ENCODE measurements at places on chromosomes 12 and 14.

DNA sequence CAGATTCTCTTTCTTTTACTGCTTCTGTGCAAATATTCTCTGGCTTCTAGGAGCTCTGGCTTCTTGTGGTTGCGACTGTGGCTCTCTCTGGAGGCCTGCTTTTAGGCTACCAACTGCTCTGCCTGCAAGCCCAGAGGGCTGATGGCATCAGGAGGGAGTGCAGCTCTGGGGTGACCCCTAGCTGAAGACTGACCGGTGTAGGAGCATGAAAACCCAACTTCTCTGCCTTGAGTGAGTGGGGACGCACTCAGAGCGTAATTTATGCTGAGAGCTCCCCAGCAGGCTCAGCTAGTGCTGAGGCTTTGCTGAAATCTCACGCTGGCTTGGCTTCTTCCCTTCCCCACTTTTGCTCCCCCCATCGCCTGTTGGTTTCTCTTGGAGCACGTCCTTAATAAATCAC, 29.9 kb upstream of the RBM19 start:
- no peak for DNase-seq

- no peak for DNase-seq
These were observed 129.1 kb downstream of the PTPRB start for GRCh38 chr12:70508178-70508577.

GRCh38 chr14:60651086-60651795, 2.0 kb upstream of the SIX1 start:
- DNase-seq: no peak

GRCh38 chr14:63249092-63249491, 44.8 kb downstream of the RHOJ start:
- DNase-seq: no peak

GRCh38 chr14:93274055-93274806, 58.6 kb downstream of the BTBD7 start:
- DNase-seq: no peak

GRCh38 chr12:93060666-93061472, 131.8 kb upstream of the EEA1 start:
- DNase-seq: no peak

Data from effector memory CD8-positive, alpha-beta T cell (primary cell).